PC-3 (cell line): ENCODE measurements at places on chromosomes 5 and 9.

GRCh38 chr5:149793256-149793550 is 63.1 kb downstream of the PPARGC1B start:
- no peak overlapping the region for H3K4me3 ChIP-seq
- peaks cover 2% of the 10 kb centered on the region for H3K4me1 ChIP-seq
- H3K27ac ChIP-seq = no peak overlapping the region
- no peaks in the 10 kb centered on the region for H3K27me3 ChIP-seq
- no peaks in the 10 kb centered on the region for H3K36me3 ChIP-seq
- no peak for DNase-seq

GRCh38 chr9:129889941-129890717 is 54.9 kb downstream of the USP20 start:
- H3K27ac ChIP-seq = no peak overlapping the region
- H3K27me3 ChIP-seq = no peaks in the 10 kb centered on the region
- no peak overlapping the region for H3K4me3 ChIP-seq

DNA sequence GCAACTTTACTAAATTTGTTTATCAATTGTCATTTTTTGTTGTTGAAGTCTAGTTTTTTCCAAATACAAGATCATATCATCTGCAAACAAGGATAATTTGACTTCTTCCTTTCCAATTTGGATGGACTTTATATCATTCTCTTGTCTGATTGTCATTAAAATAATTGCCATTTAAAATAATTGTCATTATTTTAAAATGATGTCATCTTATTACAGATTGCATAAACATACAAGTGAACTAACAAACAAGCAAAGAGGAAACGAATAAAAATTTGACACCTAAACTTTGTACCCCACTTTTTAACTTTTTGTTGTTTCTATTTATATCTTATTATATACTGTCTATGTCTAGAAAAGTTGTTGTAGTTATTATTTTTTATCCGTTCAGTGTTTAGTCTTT is 275.2 kb downstream of the ADGRV1 start:
- peaks cover 6% of the 10 kb centered on the region for H3K4me1 ChIP-seq
- no peak overlapping the region for H3K27ac ChIP-seq
- DNase-seq = no peak

DNA sequence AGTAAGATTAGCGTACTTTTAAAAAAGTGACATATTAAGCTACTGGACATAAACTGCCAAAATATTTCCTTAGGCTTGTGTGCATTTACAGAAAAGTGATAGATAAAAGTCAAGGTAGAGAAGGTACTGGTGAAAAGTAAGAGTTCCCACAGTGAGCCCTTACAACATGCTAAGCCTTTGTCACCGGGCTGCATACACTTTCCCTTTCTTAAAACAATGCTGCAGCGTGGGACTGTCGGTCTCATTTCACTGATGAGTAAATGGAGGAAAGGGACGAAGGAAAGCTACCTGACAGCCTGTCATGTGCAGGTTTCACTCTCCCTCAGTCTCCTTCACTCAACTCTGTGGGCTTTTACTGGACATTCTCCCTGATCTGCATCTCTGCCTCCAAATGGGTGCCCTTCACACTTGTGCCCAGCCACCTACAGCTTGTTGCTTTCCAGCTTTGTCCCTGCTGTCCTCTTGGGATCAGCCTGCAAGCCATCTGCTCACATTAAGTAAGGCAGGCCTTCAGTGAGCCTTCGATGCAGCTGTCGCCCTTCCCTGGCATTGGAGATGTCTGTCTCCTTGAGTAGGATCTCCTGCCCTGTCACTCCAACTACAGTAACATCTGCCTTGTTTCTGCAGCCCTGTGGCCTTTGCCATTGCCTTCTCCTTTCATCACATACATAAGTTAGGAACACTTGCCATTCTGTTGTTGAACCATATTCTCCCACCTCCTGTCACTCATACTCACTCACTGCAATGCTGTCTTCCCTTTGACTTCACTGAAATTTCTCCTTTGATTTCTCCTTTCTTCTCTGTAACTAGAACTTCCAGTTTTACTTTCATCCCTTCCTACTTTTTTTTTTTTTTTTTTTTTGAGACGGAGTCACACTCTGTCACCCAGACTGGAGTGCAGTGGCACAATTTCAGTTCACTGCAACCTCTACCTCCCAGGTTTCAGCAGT is 9.3 kb upstream of the ROPN1L start:
- no peak overlapping the region for H3K27ac ChIP-seq
- H3K27me3 ChIP-seq = no peaks in the 10 kb centered on the region
- no peak overlapping the region for H3K4me3 ChIP-seq
- peaks cover 68% of the 10 kb centered on the region for H3K36me3 ChIP-seq
- no peaks in the 10 kb centered on the region for H3K4me1 ChIP-seq

DNA sequence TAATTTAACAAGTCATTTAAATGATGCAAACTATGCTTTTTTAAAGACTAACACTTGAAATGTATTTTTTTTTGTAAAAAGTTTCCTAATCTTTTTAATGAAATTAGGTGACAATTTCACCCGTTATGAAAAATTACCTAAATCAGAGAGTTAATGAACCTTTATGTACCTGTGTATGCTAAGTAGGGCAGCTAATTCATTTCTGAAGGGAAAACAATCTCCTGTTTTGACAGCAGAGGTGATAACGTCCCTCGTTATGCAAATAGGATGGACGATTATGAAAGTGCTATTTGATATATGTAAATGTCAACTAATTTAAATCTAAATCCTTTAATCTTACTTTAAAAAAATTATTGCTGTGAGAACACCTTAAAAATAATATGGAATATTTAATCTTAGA is 58.8 kb downstream of the MEF2C start:
- no peak overlapping the region for H3K4me3 ChIP-seq
- DNase-seq = no peak
- H3K4me1 ChIP-seq = peaks cover 30% of the 10 kb centered on the region
- H3K27ac ChIP-seq = no peak overlapping the region
- no peaks in the 10 kb centered on the region for H3K36me3 ChIP-seq

DNA sequence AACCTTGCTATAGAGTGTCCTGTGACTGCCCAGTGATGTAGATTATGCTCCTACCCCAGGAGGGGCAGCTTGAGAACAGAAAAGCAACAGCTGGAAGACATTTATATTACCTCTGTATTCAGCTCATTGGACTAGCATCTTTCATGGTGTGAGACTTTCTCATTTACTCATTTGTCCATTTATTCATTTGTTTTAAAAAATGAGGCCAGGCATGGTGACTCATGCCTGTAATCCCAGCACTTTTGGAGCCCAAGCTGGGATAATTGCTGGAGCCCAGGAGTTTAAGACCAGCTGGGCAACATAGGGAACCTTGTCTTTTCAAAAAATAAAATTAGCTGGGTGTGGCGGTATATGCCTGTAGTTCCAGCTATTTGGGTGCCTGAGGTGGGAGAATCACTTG is 130.0 kb upstream of the LHFPL2 start:
- peaks cover 39% of the 10 kb centered on the region for H3K4me1 ChIP-seq
- H3K27ac ChIP-seq = peak overlapping the region; percentile 100
- H3K36me3 ChIP-seq = no peaks in the 10 kb centered on the region; the same call in 1 of the 2 replicates
- H3K4me3 ChIP-seq = no peak overlapping the region
- peak; percentile 17 for DNase-seq

- no peaks in the 10 kb centered on the region for H3K27me3 ChIP-seq
- H3K4me3 ChIP-seq = no peak overlapping the region
- no peaks in the 10 kb centered on the region for H3K36me3 ChIP-seq
- no peak for DNase-seq
- H3K27ac ChIP-seq = no peak overlapping the region
- H3K4me1 ChIP-seq = no peaks in the 10 kb centered on the region
Measured at GRCh38 chr5:59207401-59207800, 624.5 kb downstream of the RAB3C start.

GRCh38 chr9:87290241-87291052 is 207.2 kb upstream of the DAPK1 start:
- no peaks in the 10 kb centered on the region for H3K27me3 ChIP-seq
- no peaks in the 10 kb centered on the region for H3K36me3 ChIP-seq
- no peaks in the 10 kb centered on the region for H3K4me1 ChIP-seq
- no peak overlapping the region for H3K27ac ChIP-seq
